Mesenchymal stem cell (in vitro differentiated cells and primary cell): ENCODE measurements at places on chromosomes 12 and 14.
A peak's percentile ranks its signal among the peaks of the same experiment; 100 is the strongest.

DNA sequence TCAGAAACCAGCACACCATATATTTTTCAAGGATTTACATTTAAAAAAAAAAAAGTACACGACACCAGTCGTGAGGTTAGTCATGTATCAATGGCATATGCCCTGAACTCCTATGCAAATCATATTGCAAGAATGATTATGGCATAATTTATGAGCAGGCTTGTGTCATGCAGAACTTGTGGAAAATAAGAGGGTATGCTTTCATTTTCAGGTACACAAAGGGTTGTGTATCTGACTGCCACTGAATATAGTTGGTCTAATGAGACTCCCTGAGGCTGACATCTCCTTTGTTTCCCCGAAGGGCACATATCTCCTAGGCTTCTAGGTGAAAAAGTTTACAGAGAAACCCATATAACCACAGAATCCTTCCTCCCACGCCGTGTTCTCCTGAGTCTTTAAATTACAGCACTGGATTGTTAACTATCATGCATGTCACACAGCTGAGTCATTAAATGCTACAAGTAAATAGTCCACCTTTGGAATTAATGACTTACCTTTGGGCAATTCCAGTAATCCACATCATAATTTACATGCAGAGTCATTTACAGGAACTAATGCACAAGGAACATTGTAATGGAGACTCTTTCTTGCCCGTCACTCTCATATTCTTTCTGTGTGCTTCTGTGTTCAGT lies 356.7 kb upstream of the DIO2 start:
- peak; percentile 29 for DNase-seq

DNA sequence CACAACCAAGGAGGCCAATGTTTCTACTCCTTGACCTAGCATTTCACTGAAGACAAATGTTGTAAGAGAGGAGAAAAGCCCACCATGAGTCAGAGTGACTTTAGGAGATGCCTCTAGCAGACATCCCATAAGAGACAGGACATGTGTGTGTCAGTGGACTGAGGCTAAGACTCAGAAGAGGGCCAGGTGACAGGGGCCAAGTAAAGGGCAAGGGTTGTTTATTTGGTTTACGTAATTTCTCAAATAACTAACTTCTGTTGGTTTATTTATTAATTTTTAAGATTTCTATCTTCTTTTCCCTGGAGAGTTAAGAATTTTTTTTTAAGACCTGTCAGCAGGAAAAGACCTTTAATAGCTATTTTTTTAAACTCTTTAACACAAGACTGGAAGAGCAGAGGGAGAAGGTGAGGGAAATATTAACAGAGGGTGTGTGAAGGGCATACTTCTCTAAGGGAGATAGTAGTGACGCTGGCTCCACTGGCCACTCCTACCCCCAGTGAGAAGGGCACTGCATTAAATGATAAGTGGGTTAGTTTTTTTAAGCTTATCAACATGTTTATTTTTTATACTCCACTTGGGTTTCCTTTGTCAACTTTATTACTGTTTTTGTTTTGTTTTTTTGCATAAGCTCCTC lies 3.4 kb downstream of the PNP start:
- DNase-seq, result no peak

DNA sequence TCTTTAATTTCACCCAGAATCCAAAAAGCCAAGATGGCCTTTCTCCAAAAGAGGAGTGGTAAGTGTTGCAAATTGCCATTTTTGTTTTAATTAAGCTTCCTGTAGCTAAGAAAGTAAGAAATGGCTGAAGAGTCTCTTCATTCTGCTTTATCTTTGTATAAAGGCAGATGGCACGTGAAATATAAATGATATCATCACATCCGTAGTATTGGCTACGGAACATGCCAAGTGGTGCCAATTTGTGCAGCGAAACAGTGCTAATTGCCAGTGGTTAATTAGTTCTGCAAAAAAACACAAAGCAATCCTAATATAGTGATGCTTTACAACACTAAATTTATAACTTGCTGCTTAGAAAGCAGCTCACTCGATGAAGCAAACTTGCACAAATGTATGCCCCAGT lies 29.4 kb downstream of the PLEKHG7 start:
- no peak for DNase-seq

DNA sequence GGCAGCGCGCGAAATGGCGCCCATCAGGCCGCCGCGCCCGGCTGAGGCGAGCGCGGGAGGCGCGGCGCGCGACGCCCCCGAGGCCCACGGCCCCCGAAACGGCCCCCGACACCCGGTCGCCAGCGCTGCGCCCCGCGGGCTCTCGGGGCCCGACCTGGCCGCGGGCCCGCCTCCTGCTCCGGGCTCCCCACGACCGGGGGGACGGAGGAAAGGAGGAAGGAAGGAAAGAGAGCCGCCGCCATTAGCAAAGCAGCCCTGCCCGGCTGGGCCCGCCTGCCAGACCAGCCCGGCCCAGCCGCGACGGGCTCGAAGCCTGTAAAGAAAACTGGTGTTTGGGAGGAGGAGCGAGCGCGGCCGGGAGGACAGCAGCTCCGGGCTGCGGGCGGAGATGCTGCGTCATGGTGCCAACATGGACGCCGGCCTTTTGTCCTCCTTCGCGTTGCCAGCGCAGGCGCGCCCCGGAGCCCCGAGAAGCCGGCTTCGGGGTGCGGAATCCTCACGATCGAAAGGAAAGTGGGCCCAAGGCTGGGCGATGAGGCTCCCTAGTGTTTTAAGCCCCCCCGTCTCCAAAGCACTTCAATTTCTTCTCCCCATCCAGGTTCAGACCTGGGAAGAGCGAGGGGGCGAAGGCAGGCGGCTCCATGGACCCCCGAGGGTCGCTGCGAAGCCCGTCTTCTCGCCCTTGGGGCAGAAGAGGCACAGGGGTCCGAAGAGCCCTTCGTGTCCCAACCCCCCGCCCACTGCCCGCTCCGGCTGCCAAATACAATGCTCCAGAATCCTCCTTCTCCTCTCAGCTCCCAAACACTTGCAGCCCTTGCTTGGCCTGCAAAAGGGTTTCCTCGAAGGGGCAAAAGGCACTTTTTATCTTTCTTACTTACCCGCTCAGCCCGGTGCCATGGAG lies 2.9 kb upstream of the SETD1B start:
- DNase-seq, result peak; percentile 86

GRCh38 chr12:12715128-12715458 lies 2.1 kb upstream of the CDKN1B start:
- no peak for DNase-seq

- no peak for DNase-seq
These were observed 6.0 kb upstream of the FBXO34 start for GRCh38 chr14:55265197-55265596.

GRCh38 chr14:68733086-68733914 lies 59.6 kb downstream of the ZFP36L1 start:
- peak; percentile 42 for DNase-seq
